ENCODE measurements at places on chromosomes 3 and 15.

- DNase-seq = no peak
These were observed 55.9 kb upstream of the POMGNT2 start for GRCh38 chr3:43161684-43162229.

GRCh38 chr3:48423883-48424695 is 5.8 kb downstream of the PLXNB1 start:
- no peak for DNase-seq

DNA sequence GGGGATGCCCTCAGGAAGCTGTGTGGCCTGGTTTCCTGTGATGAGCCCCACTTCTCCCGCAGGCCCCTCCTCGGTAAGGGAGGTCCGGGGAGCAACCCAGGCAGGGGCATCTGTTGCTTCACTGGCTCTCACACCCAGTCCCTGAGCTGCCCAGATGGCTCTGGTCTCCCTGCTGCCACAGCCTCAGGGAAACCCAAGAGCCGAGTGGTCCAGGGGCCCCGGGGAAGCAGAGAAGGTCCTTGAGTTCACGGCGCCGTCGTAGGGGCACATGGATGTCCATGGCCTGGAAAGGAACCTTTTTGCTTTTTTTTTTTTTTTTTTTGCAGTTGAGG is 13.3 kb upstream of the LRRC15 start:
- no peak for DNase-seq

DNA sequence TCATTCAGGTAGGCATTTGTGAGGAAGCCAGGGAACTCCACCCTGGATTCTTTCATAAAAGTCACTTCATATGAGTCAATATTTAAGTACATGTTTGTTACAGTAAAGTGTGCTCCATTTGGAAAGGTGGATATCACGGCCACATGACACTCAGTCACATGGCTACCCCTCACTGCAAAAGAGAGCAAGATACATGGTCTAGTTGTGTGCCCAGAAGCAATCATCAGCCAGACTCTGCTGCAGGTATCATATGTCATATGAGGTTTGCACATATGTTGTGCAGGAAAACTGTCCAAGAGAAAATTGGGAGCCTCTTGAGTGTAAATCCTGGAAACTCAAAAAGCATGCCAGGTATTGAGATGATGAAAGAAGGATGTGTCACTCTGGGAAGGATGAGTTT is 55.0 kb upstream of the NMNAT3 start:
- no peak for DNase-seq

DNA sequence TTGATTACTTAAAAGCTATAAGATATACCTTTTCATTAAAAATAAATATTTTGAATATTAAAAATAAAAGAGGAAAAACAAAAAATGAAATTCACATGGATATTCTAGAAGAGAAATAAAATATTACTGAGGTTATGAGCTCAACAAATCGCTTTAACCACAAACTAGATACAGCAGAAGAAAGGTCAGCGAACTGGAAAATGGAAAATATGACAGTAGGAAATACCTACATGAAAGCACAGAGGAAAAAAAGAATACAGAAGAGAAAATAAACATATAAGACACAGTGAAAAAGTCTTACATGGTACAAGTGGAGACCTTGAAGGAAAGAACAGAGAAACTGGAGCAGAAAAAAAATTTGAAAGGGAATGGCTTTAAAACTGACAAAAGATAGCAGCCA is 33.2 kb downstream of the SCAPER start:
- DNase-seq = no peak

GRCh38 chr3:49428752-49429080 is 408 bp downstream of the NICN1 start:
- no peak for DNase-seq

- no peak for DNase-seq
These were observed 642.3 kb downstream of the RBMS3 start for GRCh38 chr3:29922992-29923746.

GRCh38 chr3:45319231-45319995 is 69.0 kb upstream of the LARS2 start:
- DNase-seq = no peak

GRCh38 chr3:154182322-154182922 is 61.2 kb downstream of the ARHGEF26 start:
- no peak for DNase-seq

- no peak for DNase-seq
These were observed 3.6 kb downstream of the USP50 start for GRCh38 chr15:50542887-50543210.

Data from liver (tissue), 10 donors.